ENCODE measurements at places on chromosomes 4 and X.

DNA sequence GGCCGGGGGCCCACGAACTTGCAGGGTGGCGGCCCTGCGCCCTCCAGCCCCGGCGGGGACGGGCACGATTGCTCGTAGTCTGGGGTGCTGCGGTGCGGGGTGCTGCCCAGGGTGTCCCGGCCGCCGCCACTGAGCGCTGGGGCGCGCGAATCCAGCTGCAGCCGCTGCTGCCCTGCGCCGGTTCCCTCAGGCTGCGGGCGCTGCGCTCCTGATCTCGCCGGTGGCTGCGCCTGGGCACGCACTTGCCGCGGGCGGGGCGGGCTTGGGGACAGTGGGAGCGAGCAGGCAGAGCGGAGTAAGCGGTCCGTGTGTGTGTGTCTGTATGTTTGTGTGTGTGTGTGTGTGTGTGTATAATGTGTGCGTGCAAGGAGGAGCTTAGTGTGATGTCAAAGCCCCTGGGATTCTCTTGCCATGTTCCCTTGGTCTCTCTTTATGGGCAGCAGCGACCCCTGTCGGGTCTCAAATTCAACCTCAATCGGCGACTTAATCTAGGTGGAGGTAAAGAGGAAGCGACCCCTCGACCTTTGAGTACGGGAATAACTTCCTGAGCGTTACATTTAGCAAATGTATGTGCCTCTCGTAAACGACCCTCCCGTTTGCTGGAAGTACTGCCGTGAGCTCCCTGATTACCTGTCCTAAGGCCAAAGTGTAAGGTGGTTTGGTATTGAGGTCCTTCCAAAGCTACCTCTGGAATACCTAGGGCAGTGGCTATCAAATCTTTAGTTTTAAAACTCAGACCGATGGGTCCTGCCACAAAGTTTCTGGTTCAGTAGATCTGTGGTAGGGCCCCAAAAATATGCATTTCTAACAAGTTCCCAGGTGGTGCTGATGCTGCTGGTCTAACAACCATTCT lies at the start of gene RNF150:
Gene RNF150 (minus strand): TSS at position 324 of the 853 bp plus-strand sequence.
- DNase-seq, result peak; percentile 77

- DNase-seq, result no peak
These were observed 54.9 kb downstream of the UBQLN2 start for GRCh38 chrX:56618323-56618722.

DNA sequence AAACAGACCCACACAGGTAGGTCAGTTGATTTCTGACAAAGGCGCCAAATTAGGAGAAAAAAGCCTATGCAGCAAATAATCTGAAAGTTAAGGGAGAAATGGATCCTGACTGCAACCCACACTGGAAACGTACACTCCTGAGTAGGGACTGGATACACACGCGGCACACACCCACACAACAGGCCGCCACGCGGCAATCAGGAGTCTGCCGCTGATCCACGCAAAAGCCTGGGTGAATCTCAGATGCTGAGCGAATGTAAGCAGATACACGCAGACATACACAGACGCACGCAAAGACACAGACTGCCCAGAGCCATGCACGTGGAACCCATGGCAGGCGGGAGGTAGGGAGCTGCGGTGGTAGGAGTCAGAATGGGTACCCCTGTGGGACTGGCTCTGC lies 21.7 kb downstream of the LRPAP1 start:
- no peak for DNase-seq

- no peak for DNase-seq
These were observed 17.3 kb downstream of the TBC1D19 start for GRCh38 chr4:26601204-26601603.

DNA sequence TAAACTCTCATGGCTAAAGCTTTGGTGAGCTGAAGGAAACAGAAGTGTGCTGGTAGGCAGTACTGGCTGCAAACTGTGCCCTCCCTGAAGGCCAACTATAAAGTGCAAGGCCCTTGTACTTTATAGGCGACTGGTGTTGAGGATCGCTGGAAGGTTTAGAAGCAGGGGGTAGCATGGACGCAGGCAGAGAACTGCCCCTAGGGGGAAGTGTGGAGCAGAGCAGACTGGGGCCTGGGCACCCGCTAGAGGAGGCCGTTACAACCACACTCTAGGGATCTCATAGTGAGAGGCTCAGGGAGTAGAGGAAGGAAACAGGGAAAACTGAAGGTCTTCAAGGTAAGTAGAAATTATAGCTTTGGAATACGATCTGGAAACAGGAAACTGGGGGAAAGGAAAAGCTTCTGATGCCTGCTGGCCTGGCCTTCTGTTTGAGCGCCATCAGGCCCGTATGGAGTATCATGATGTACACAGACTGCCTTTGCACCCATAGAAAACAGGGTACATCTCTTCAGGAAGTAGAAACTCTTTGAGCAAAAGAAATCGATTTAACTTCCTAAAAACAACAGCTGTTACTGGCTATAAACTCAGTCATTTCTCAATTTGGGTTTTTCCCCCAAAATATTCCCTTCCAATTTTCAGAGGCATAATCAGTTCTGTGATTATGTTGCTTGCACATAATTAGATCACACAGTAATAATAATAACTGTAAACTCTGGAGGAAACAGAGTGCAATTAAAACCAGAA lies 23.9 kb upstream of the TMSB4X start:
- DNase-seq, result no peak

DNA sequence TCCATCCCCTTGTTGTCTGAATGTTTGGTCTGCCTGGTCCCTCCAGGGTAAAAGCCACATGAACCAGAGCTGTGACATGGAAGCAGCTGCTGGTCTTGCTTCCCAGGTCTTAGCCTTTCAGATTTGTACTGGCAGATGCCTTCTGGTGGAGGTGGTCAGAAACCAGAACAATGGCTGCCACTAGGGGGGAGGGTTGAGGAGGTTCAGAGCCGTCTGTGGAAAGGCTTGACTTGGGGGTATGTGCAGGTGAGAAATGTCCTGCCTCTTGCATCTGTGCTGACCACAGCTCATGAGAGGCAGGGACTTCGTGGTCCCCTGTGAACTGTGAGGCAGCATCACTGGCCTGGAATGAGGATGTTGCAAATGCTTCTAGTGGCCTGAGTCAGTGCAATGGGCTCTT lies 144.2 kb upstream of the WDR1 start:
- no peak for DNase-seq

DNA sequence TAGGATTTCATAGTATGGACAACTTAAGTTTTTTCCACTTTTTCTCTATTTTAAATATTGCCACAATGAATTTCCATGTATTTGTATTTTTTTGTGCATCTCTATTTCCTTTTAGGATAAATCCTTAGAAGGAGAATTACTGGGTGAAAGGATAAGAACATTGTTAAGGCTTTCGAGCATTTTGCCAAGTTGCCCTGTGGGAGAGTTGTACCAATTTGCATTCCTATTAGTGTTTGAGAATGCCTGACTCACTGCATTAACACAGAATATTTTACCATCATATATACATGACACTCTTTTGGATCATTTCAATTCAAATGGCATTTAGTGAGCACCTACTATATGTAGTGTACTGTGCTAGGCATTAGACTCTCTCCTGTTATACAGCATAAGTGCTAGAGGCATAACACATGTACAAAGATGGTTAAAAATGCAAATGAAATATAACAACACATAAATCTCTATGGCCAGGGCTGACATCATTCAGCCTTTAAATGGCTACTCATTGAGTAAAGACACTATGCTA lies 57.0 kb downstream of the PLAC1 start:
- no peak for DNase-seq

DNA sequence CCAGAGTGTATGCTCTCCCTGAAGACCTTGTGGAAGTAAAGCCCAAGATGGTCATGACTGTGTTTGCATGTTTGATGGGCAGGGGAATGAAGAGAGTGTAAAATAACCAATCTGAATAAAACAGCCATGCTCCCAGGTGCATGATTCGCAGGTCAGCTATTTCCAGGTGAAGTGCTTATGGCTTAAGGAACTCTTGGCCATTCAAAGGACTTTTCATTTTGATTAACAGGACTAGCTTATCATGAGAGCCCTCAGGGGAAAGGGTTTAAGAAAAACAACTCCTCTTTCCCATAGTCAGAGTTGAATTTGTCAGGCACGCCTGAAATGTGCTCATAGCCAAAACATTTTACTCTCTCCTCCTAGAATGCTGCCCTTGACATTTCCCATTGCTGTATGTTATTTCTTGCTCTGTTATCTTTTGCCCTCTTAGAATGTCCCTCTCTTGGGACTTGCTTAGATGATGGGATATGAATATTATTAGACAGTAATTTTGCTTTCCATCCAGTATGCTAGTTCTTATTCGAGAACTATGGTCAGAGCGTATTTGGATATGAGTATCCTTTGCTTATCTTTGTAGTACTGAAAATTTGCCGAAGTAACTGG lies 88.6 kb downstream of the PLS3 start:
- DNase-seq, result no peak

DNA sequence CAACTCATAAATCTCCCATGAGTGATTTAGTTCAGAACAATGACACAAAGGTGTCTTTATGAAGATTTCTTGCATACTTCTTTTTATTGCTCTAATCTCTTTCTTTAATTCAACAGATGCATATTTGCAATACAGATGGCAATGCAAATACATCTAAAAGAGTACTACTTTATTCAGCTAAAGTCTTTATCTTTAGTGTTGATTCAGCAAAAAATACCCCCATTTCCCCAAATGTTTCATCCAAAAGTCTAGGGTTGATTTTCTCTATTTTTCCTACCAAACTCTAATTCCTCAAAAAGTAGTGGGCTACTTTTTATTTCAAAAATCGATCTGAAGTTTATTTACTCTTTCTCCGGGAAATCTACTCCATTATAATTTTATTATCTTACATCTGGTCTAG lies 1055.2 kb downstream of the STIM2 start:
- DNase-seq, result no peak

DNA sequence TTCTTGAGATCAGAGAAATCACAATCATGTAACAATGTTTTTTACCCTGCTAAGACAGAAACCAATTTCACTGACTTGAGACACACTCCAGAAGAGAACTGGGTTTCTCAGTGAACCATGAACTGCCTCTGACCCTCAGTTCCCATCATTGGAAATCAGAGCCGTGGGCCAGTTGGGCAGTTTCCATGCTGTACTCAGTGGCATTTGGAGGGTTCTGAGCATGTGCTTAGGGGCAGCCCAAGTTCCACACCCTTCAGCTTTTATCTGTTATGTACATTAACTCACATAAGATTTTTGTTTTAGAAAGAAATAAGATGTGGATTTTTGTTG lies 77.9 kb downstream of the BTC start:
- DNase-seq, result no peak

DNA sequence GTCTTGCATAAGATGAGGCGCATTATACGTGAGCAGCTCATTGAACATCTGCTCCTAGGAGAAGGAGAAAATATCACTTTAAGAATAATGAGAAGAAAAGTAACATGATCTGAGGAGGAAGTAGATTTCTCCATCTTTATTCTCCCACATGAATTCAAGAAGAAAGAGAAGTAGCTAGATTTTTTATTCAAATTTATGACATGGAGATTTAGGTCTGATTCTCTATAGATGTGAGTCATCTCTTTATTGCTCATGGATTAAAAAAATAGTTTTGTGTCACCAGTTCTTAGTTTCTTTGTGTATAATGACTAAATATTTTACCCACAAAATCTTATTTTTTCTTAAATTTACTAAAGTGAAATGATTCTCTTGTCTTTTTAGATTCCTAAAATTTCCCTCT lies 40.4 kb downstream of the HPGDS start:
- DNase-seq, result no peak

- no peak for DNase-seq
These were observed 293.7 kb downstream of the PCDH18 start for GRCh38 chr4:137238456-137239162.

GRCh38 chr4:187069398-187069797 lies 345.7 kb upstream of the FAT1 start:
- no peak for DNase-seq

DNA sequence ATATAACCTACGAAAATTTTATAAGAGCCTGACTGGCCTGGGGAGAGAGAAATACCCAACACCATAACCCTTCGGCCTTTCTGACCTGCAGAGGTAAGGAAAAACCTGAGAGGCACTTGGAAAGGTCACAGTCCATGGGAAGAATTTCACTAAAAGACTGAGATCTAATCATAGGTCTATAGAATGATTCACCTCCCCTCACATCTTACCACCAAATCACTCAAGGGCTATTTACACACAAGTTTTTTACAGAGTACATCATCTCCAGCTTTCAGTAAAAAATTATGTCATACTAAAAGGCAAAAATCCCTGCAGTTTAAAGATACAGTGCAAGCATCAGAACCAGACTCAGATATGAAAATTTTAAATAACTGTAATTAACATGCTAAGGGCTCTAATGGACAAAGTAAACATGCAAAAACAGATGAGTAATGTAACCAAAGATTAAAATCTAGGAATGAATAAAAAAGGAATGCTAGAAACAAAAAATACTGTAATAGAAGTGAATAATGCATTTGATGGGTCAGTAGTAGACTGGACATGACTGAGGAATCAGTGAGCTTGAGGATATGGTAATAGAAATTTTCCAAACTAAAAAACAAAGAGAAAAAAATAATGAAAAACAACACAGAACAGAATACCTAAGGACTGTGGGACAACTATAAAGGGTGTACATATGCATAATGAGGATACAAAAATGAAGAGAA lies 32.1 kb upstream of the SLC16A2 start:
- DNase-seq, result no peak

- no peak for DNase-seq
These were observed 470.2 kb downstream of the PCDH19 start for GRCh38 chrX:99939883-99940232.

DNA sequence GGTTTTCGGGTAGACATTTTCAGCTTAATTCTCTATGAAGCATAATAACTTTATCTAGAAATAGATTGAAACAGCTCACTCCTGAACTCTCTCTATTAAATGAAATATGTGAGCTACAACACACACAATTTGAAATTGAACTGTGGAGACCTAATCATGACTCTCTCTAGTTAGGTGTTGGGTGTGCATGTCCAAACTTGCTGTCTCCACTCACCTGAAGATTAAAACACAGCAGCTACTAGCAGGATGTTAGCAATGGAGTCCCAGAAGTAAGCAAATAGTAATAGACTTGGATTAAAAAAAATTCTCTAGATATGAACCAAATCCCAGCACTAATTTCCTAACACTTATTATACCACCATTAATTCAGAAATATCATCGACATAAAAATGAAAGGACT lies 173.1 kb downstream of the FSTL5 start:
- no peak for DNase-seq

- DNase-seq, result no peak
These were observed 186.7 kb upstream of the WDFY3 start for GRCh38 chr4:85153221-85153620.

DNA sequence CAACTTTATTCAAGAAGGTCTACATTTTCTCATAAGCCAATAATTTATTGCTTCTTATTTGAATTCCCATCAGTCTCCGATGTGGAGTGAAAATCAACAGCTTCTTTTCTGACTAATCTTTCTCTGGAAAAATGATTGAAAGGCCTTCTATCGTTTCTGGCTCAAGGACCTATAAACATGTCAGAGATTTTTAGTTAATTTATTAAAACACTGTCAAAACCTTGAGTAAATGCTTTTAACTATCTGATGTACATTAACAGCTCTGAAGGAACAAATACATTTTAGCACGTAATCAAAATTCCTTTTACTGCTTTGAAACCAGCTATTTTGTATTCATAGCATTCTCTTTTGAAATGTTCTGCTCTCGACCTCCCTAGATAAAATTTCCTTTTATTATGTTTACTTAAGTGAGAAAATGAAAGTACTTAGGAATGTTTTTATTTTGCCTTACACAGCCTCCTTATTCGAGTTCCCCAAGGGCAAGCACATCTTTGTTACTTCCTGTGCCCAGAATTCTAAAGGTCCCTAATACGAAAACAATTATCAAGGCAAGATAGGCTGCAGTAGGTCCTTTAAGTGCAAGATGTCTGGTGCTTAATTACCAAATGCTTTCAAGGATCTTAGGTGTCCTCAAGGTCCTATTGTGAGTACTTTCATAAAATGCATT lies 3.1 kb upstream of the ZFX start:
- no peak for DNase-seq
